T-helper 2 cell treated with Interferon-gamma antibody and Interleukin-4, amounts not matched to agents 5 μg/mL and 100 μg/mL, for 36 hours (primary cell): ENCODE measurements at places on chromosomes 3 and 15.
A peak's percentile ranks its signal among the peaks of the same experiment; 100 is the strongest.

GRCh38 chr3:165254812-165255211 lies 58.6 kb upstream of the SLITRK3 start:
- no peak for DNase-seq
- H3K4me1 ChIP-seq = no peaks in the 10 kb centered on the region
- H3K27ac ChIP-seq = no peak overlapping the region

DNA sequence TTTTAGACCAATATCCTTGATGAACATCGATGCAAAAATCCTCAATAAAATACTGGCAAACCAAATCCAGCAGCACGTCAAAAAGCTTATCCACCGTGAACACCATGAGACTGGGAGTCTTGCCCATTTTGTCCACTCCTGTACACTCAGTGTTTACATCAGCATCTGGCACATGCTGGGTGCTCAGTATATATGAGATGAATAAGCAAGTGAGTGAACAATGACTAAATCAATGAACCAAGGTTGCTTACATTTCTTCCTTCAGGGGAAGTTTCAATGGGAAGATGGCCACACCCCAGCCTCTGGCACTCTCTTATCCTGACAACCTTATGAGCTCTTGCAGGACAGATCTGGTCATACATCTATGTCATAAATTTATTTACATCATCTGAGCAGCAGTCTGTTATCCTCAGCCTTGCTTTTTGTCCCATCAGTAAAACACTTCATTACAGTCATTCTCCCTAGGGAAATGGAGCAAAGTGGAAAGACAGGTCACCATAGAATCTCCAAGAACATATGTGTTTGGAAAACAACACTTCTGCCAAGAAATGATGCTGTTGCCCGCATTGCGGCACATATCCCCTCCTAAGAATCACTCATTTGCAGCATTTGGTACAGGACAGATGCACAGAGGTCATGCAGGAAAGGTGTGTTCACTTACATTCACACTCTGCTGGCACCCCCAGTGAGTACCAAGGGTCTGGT lies 171.8 kb upstream of the EIF1B start:
- H3K36me3 ChIP-seq = no peaks in the 10 kb centered on the region
- no peaks in the 10 kb centered on the region for H3K4me1 ChIP-seq

DNA sequence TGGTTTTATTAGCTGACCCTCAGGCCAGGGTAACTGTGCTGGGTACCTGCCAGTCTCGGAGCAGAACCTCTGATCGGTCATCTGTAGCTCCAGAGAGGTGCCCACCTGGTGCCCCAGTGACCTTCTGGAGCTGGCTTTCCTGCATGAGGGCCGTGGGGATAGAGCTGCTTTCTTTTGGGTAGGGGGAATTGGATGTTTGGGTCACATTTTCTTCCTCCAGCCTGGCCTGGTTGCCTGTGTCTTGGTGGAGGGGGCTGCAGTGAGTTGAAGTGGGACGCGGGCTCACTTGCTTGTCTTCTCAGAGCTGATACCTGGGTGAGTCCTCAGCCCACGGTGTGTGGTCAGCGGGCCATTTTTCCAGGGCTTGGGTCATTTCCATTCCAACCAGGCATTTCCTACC lies 2.6 kb downstream of the ZNF710 start:
- peaks cover 2% of the 10 kb centered on the region for H3K27me3 ChIP-seq
- peak overlapping the region; percentile 2 for H3K27ac ChIP-seq
- peaks cover 24% of the 10 kb centered on the region for H3K36me3 ChIP-seq
- DNase-seq = no peak
- peak overlapping the region; percentile 79 for H3K4me3 ChIP-seq

GRCh38 chr3:193546129-193546528 lies 8.6 kb downstream of the ATP13A4 start:
- no peaks in the 10 kb centered on the region for H3K27me3 ChIP-seq
- no peak overlapping the region for H3K27ac ChIP-seq
- H3K4me1 ChIP-seq = no peaks in the 10 kb centered on the region
- H3K4me3 ChIP-seq = no peak overlapping the region
- no peaks in the 10 kb centered on the region for H3K36me3 ChIP-seq

DNA sequence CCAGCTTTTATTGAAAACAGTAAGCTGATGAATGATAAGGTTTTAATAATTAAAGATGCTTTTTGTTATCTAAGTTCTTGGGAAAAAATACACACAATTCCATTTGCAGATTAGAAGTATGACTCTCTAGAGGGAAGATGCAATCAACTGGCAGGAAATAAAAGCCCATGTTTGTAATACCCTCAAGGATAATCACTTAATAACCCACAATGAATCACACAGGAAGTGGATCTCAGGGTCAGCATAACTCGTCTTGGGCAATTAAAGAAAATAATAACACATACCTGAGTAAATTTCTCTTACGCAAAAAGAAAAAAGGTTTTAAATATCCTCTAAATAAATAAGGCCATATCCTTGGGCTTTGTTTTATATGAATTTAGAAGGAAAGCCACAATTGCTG lies 9.4 kb upstream of the EID1 start:
- H3K4me1 ChIP-seq = peaks cover 2% of the 10 kb centered on the region
- peaks cover 1% of the 10 kb centered on the region for H3K27me3 ChIP-seq
- no peaks in the 10 kb centered on the region for H3K36me3 ChIP-seq
- H3K27ac ChIP-seq = no peak overlapping the region
- DNase-seq = no peak

GRCh38 chr15:44798826-44799225 lies 62.5 kb downstream of the TRIM69 start:
- H3K4me1 ChIP-seq = peaks cover 3% of the 10 kb centered on the region
- H3K36me3 ChIP-seq = no peaks in the 10 kb centered on the region
- H3K4me3 ChIP-seq = no peak overlapping the region
- no peak for DNase-seq

- H3K27me3 ChIP-seq = peaks cover 30% of the 10 kb centered on the region
- no peaks in the 10 kb centered on the region for H3K36me3 ChIP-seq
- H3K4me1 ChIP-seq = no peaks in the 10 kb centered on the region
Measured at GRCh38 chr15:69930754-69931153, 167.0 kb downstream of the TLE3 start.

- peaks cover 19% of the 10 kb centered on the region for H3K4me1 ChIP-seq
- peaks cover 3% of the 10 kb centered on the region for H3K36me3 ChIP-seq
- H3K4me3 ChIP-seq = no peak overlapping the region
Measured at GRCh38 chr3:30259730-30260129, 346.7 kb upstream of the TGFBR2 start.

DNA sequence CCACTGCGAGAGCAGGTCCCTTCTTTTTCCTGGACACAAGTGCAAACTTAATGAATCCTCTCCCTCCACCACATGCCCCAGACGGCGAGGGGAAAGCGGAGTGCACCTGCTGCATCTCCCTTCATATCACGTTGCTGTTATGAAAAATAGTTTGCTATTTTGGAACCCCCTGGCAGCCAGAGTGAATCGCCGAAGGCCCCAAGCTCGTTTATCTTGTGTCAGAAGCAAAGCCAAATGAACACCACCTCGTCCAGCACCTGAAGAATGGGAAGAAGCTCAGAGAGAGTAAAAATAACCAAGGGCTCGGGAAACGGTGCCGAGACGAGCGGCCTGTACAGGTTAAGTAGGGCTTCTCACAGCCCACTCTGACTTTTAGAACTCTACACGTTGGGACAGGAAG lies 394.6 kb upstream of the RORA start:
- no peak for DNase-seq
- no peak overlapping the region for H3K4me3 ChIP-seq
- H3K27ac ChIP-seq = no peak overlapping the region
- no peaks in the 10 kb centered on the region for H3K36me3 ChIP-seq

DNA sequence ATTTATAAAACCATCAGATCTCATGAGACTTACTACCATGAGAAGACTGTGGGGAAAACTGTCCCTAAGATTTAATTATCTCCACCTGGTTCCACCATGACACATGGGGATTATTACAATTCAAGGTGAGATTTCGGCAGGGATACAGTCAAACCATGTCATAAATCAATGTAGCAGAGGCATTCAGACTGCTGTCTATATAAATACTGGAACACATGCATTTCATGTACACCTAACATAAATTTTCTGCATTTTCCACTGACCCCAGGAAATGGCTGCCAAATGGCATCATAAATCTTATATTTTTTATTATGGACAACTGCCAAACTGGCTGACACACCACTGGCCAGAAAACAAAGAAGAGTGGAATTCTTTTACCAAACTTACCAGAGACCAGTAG lies 755.1 kb upstream of the EPHA6 start:
- no peaks in the 10 kb centered on the region for H3K27me3 ChIP-seq

DNA sequence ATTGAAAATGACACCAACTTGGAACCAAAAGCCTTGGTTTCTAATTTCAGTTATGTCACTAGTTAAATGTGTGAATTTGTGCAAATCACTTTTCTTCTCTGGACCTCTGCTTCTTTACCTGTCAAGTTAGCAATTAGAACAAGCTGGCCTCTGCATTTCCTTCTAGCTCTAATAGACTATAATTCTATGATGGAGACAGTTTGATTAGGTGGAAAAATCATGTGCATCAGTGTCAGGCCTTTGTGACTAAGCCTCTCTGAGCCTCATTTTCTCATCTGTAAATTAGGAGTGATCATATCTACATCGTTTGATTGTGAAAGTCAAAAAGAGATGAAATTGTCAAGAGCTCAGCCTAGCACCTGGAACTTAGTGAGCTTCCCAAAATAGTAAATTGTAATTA lies 712.9 kb downstream of the MECOM start:
- H3K27me3 ChIP-seq = no peaks in the 10 kb centered on the region
- no peaks in the 10 kb centered on the region for H3K4me1 ChIP-seq
- no peaks in the 10 kb centered on the region for H3K36me3 ChIP-seq
- no peak overlapping the region for H3K27ac ChIP-seq
- no peak overlapping the region for H3K4me3 ChIP-seq

GRCh38 chr3:18122264-18122663 lies 302.9 kb downstream of the SATB1 start:
- no peaks in the 10 kb centered on the region for H3K27me3 ChIP-seq
- H3K4me3 ChIP-seq = no peak overlapping the region
- H3K36me3 ChIP-seq = no peaks in the 10 kb centered on the region
- DNase-seq = no peak

DNA sequence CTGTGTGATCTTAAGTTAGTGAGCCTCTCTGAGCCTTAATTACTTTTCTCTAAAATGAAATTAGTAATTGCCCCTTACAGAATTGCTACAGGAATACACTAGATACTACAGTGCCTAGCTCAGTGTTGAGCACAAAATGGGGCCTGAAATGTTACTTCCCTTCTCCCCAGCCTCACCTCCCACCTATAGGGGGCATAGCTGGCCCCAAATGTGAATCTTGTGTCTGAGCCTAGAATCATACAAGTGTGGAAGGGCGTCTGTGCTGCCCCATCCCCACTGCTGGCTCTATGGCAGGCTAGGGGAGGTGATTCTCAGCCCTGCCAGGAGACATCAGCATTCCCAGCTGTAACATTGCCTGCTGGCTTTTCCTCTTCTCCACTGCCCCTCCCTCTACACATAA lies 42.7 kb downstream of the IFT122 start:
- H3K4me1 ChIP-seq = peaks cover 5% of the 10 kb centered on the region
- no peaks in the 10 kb centered on the region for H3K27me3 ChIP-seq
- H3K36me3 ChIP-seq = peaks cover 4% of the 10 kb centered on the region
- DNase-seq = no peak

DNA sequence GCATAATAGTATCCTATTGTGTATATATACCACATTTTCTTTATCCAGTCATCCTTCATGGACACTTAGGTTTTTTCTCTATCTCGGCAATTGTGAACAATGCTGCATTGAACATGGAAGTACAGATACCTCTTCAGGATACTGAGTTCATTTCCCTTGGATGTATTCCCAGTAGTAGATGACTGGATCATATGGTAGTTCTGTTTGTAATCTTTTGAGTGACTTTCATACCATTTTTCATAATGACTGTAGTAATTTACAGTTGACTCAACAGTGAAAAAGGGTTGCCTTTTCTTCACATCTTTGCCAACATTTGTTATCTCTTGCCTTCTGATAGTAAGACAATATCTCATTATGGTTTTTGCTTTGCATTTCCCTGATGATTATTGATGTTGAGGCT lies 21.8 kb downstream of the MYH15 start:
- no peak for DNase-seq
- no peak overlapping the region for H3K27ac ChIP-seq
- H3K27me3 ChIP-seq = peaks cover 10% of the 10 kb centered on the region
- H3K4me3 ChIP-seq = no peak overlapping the region
- H3K4me1 ChIP-seq = peaks cover 2% of the 10 kb centered on the region

DNA sequence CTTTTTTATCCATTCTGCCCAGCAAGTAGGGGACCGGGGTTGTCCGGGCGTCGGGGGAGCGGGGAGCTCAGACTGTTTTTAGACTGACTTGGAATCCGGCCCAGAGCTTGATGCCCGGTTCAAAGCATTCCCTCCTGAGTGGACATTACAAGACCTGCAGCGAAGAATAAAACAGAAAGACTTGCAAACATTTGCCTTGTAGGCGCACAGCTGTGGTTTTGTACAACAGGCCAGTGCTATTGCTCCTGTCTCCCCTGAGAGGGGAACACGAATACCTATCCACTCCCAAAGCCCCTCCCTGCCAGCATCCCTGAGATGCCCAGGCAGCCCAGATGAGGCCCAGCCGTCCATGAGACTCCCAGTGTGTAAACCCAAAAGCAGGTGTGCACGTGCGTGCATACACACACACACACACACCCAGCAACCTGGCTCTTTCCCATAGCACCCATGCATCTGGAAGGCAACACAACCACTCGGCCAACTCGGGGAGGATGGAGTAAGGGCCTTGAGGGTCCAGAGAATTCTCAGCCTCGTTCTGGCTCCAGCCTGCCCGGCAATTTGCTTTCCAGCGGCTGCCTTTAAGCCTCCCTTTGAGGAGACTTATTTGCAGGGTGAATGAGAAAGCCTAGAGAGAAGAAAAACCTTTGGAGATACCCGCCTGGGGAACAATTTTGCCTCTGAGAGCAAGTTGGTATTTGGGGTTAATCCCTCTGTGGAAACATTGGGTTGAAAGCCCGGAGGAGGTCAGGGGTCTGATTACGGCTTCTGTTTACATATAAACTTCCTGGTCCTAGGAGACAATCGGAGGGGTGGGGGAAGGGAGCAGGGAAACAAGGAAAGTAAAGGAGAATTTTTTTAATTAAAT lies 161.0 kb upstream of the HES1 start:
- H3K4me1 ChIP-seq = peaks cover 11% of the 10 kb centered on the region
- H3K27me3 ChIP-seq = peaks cover 46% of the 10 kb centered on the region
- DNase-seq = no peak
- H3K4me3 ChIP-seq = no peak overlapping the region
- H3K36me3 ChIP-seq = no peaks in the 10 kb centered on the region

- H3K27me3 ChIP-seq = peaks cover 8% of the 10 kb centered on the region
- H3K27ac ChIP-seq = no peak overlapping the region
- no peaks in the 10 kb centered on the region for H3K4me1 ChIP-seq
- H3K4me3 ChIP-seq = no peak overlapping the region
Measured at GRCh38 chr15:66757521-66757920, 55.5 kb downstream of the SMAD6 start.

DNA sequence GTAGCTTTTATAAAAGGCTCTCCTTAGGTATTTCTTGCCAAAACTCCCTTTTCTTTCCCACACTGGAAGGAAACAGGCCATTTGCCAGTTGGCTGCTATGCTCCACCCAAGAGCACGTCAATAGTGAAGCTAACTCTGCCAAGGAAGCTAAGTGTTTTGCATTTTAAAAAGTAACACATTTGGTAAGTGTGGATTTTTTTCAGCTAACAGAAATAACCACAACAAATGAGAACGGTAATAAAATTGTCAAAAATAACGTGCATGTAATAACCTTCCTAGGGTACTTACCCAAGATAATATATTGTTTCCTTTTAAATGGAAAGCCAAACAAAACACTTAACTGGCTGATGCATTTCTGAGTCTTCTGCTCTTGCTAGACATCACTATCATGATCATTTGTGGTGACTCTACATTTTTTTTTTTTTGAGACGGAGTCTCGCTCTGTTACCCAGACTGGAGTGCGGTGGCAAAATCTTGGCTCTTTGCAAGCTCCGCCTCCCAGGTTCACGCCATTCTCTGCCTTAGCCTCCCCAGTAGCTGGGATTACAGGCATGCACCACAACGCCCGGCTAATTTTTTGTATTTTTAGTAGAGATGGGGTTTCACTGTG lies 4.6 kb downstream of the DPP8 start:
- H3K27me3 ChIP-seq = no peaks in the 10 kb centered on the region
- H3K4me1 ChIP-seq = peaks cover 29% of the 10 kb centered on the region
- peaks cover 30% of the 10 kb centered on the region for H3K36me3 ChIP-seq
- H3K4me3 ChIP-seq = no peak overlapping the region
- no peak for DNase-seq
- no peak overlapping the region for H3K27ac ChIP-seq
